ENCODE measurements at places on chromosomes 3 and 15.
A peak's percentile ranks its signal among the peaks of the same experiment; 100 is the strongest.

- DNase-seq = no peak
These were observed 24.3 kb downstream of the CDAN1 start for GRCh38 chr15:42712584-42712983.

DNA sequence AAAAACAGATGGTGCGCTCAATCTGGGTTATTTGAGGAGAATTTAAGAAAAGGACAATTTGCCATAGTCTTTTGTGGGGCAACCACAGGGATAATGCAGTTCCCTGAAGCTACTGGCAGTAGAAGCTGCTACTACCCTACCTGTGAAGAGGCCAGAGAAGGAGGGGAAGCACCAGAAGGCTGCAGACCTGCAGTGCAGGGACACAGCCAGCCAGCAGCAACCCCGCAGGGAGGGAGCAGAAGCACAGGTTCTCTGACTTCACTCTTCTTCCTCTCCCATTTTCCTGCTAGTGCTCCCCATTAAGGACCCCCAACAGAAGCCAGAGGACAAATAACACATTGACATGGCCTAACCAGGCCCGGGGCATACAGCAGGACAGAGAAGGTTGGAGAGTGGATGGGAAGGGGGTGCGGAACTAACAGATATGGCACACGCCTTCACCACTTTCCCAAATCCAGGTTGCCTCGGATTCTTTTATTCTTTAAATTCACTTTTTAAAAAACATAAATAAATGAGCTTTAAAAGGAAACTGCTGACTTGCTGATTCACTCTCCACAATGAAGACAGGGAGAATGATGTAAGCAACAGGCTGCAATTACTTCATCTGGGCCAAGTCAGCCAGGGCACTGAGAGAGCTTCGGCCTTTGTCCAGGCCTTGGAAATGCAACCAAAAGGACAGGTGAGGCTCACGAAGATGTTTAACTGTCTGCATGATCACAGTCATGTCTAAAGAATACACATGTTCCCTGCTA is 30.1 kb downstream of the POPDC2 start:
- DNase-seq = no peak

GRCh38 chr3:115626721-115627120 is 3.4 kb downstream of the GAP43 start:
- DNase-seq = no peak

- no peak for DNase-seq
These were observed 69.8 kb downstream of the LSM3 start for GRCh38 chr3:14248477-14248848.

DNA sequence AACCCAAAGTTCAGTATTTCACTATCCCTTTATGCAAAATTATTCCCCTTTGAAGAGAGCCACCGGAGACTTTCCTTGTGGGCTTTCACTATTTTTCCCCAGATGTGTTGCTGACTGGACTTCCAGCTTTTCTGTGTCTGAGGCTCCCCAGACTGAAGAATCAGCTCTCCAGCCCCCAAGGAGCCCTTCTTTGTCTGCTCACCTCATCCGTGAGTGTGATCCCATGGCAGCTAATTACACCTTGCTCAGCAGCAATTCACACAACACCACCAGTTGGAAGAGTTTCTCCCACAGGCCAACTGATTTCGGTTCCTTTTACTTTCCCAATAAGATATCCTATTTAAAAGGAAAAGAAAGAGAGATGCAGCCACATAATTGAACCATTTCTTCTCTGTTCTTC is 249.5 kb upstream of the TRIM42 start:
- no peak for DNase-seq

DNA sequence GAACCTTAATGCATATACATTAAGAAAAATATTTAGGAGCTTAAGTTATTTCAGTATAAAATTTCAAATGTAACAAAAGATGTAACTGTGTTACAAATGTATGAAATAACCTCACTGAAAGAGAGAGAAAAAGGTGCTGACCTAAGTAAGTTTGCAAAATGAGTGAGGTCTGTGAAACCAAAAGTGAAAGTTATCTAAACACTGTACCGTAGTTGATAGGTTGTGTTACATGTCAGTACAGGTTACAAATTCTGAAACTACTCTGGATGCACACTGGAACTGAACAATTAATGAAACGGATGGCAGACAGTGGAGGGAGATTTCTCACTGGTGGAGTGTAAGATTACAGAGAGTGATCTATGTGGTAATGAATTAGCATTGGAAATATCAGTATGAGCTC is 420.7 kb downstream of the ZNF385D start:
- no peak for DNase-seq

- DNase-seq = no peak
These were observed 22.4 kb upstream of the GUCA1C start for GRCh38 chr3:108976058-108976457.

- DNase-seq = peak; percentile 93
These were observed at the start of gene PSMD6 for GRCh38 chr3:64023187-64023860. TSS of gene PSMD6 (minus strand) at chr3:64023494. CDS start at chr3:64023419, 75 bp downstream.

- no peak for DNase-seq
These were observed 83.5 kb upstream of the FHIT start for GRCh38 chr3:61334783-61335182.

DNA sequence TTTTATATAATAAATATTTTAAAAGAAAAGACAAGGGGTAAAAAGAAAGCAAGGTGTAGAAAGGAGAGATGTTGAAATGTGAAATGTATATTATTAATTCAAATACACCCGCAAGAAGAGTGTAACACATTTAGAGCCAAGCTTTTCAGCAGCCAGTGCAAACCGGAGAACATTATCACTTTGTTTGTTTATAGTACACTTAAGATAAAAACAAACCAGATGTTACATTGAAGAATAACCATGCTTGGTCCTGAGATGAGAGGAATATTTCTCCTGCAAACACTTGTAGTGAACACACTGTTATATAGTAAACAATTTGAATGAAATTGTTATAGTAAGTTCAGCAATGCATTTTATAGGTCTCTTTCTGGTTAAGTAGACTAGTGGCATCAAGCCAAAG is 1441.5 kb downstream of the OTOL1 start:
- DNase-seq = no peak

- DNase-seq = no peak
These were observed 53.0 kb upstream of the DAZL start for GRCh38 chr3:16658004-16658924.

DNA sequence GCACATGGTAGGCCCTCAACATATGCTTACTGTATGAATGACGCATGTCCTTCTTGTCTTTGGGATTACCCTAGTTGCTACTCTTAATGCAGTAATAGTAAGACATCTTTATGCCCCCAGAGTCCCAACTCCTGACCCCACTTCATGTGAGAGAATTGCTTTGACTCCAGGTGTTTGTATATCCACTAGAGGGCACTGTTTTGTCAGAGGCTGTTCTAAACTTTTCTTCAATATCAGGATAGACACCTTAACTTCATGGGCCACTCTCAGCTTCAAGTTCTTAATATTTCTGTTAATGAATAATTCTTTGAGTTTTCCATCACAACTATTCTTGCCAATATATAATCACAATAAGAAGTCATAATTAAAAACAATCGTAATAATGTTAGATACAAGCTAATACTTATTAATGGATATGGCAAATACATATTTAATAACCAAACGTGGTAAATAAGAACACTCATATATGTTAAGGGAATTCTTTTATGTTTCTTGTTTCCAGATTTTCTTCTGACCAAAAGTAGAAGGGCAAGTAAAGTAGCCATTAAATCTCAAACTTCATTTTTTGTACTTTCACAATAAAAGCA is 337.2 kb upstream of the DNAJC19 start:
- no peak for DNase-seq

GRCh38 chr3:126208182-126208581 is 27.8 kb upstream of the ALDH1L1 start:
- DNase-seq = no peak

DNA sequence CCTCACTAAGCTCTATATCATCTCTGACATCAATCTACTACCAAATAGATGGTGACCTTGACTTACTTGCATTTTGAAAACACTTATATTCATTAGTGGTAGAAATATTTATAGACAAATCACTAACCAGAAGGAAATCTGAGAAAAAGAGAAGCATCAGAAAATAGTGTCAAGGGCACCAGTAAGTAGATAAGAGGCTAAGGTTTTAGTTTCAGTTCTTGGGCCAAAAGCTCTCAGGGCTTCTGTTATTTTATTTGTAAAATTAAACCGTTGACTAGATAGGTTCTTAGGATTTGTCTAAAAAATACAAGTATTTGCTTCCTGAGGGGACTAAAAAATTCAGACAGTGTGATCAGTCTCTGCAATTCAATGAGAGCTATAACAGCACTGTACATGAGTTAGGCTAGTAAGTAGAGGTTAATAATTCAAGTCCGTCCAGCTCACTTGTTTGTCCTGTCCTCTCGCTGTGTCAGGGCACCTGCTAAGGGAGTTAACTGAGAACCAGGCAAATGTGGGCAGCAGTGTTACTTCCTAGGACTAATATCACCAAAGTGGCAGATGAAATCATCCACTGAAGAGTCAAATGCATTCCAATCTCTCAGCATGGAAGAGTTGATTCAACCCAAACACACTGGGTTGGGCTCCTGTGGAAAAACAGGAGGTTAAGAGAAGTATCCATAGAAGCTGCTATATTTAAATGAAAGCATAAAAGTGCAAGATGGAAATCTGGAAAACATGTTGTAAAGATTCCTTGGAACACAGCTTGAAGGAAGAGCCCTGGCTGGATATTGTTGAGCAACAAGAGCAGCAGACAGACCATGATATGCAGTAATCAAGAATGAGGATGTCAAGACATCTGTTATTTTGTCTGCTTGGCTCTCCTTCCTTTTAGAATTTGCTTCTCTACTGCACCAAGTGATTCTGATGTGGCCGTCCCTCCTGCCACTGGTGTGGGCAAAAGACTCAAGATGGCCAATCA is 134.9 kb upstream of the ZBTB20 start:
- no peak for DNase-seq

GRCh38 chr3:25652921-25653320 is 11.8 kb downstream of the TOP2B start:
- no peak for DNase-seq

GRCh38 chr15:55546718-55547117 is 38.7 kb upstream of the DNAAF4 start:
- no peak for DNase-seq

DNA sequence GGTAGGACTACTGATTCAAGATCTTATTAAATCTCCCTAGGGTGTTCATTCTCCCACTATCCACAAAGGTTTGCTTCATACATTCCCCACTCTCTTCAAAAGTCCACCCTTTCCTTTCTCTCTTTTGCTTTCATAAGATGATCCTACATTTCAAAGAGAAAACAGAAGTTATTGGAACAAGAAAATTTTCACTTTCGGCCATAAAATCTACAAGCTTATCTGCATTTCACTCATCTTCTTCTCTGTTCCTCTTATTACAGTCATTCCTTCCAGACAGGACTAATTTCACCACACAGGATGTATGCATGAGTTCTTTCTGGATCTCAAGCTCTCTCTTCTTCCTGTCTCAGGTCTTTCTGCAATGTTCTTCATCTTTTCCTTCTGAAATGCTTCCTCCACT is 238.7 kb downstream of the ISL2 start:
- no peak for DNase-seq

DNA sequence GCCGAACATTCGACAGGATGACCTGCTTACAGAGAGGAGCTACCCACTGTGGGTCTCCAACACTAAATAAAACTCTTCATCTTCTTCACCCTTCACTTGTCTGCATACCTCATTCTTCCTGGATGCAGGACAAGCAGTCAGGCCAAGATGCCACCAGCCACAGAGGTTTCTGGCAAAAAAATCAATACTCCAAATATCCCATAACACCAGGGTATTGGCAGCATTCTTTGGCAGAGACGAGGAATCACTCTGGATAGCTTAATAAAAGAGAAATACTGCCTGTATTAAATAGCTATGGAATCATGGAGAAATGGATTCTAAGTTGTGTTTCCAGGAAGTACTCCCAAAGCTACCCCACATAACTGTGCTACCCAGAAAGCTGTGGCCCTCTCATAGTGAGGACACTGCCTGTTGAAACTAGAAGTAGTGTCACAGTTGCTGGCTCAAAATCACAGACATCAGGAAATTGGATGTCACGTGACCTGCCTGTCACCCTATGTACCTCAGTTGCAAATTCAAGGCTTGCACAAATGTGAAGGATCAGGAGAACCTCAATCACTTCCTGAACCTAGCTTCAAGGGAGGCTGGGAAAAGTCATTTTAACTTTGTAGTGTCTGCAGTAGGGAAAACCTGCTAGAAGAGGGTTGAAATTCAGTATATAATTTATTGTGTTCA is 11.0 kb upstream of the LRRC31 start:
- DNase-seq = no peak
